ENCODE measurements at places on chromosomes 3 and 15.

DNA sequence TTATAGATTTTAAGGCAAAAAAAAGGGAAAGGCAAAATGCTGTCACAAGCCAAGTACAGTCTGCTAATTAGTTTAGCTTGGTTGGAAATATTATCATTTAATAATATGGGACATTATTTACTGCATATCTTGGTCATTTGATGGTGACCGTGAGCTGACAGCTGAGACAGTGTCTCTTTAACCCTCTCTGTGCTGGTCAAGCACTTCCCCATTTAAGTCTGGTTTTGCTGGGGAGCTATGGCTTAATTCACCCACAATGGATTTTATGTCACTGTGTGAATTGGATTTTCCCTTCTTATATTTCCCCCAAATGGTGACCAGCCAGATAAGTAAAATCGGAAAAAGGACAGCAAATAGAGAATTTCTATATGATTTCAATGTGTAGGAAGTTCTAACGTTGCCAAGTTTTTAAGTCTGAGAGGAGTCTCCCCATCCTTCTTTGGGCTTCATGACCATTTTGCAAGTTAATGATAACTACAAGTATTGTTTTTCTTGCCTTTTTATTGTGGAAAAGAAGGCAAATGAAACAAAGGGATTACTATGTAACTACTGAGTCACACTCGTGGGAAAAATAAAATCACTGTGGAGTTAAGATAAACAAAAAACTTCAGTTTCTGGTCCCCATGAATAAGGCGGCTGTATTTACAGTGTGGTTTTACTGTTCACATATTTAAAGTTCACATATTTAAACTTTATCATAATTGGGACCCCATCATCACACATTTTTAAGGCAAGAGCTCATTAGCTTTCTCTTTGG lies 373.5 kb downstream of the NR2F2 start:
- DNase-seq: no peak

DNA sequence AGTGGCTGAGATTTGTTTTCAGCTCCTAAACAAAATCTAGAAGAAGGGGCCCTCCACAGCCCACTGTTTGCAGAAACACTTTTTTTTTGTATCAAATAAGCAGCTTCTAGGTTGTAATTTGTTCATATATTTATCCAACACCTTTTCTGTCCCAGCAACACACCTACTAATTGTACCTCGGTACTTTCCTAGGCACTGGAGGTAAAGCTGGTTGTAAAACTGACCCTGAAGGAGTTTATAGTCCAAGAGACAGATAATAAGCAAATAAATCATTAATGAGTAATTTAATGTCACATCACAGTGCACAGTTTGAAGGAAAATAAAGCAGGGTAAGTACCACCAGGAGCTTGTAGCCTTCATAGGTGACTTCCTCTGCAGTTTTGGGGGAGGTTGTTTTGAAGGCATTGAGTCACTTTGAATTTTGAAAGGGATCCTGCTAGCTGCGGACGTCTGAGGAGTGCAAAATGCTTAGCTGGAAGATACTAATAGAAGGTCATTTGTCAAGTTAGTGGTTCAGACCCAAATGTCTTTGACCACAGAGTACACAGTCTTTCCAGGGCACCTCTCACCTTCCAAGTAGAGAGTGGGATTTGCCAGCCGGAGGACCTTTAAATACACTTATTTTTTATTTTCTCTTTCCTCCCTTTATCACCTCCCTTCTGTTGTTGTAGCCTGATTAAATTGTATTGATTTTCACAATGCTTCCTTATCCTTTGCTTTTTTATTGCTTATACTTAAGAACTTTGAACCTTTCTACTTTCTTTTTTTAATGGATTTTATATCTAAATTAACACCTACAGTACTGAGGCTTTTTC lies 53.8 kb downstream of the CMSS1 start:
- no peak for DNase-seq

- DNase-seq: peak; percentile 90
These were observed 45.2 kb downstream of the ATP2B2 start for GRCh38 chr3:10459954-10460754.

- no peak for DNase-seq
These were observed 44.4 kb upstream of the FAN1 start for GRCh38 chr15:30859091-30859874.

GRCh38 chr15:40349163-40349562 lies 1.7 kb upstream of the PHGR1 start:
- no peak for DNase-seq

- DNase-seq: no peak
These were observed 40.7 kb downstream of the GLCE start for GRCh38 chr15:69200832-69201745.

GRCh38 chr3:139757448-139758030 lies 79.8 kb upstream of the NMNAT3 start:
- DNase-seq: no peak

DNA sequence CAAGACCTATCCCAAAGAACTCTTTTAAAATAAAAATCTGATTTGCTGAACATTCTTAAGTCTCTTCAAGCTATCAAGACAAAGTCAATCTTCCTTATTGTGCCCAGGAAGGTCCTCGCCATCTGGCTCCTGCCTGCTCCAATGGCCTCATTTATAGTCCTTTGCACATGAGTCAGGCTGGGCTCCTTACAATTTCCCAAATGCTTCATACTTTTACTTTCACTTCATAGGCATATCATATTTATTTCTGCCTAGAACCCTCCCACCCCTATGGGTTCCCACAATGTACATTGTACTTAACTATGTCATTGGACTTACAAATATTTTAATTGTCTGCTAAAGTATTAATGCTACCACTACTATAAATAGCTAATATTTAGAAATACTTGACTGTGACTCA lies 9.1 kb downstream of the THRB start:
- DNase-seq: no peak

DNA sequence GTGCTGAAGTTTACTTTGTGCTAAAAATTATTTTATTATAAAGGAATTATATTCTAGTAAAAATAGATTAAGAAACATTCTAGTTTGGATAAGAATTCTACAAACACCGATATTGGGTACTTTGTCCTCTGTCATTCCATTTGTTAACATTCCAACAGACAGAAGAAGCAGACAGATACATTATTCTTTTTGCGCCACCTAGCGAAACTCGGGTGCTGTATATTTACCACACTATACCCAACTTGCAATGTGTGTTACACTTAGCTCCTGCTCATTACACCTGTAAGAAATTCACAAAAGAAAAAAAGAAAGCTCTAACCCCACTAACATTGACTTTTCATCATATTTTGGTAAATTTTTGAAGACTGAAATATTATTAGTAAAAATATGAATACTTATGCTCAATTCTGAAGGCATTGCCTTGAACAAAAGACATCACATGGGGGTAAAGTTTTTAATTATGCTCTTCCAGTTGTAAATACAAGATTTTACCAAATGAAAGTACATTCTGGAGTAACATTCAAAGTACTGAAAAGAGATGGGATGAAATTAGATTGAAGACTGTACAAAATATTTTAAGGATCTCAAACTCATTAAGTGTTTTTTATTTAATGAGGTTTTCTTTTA lies 136.5 kb upstream of the MLF1 start:
- DNase-seq: peak; percentile 38

GRCh38 chr15:22939652-22940061 lies 40.5 kb downstream of the CYFIP1 start:
- DNase-seq: no peak

GRCh38 chr3:197393711-197394110 lies 95.3 kb upstream of the DLG1 start:
- no peak for DNase-seq

DNA sequence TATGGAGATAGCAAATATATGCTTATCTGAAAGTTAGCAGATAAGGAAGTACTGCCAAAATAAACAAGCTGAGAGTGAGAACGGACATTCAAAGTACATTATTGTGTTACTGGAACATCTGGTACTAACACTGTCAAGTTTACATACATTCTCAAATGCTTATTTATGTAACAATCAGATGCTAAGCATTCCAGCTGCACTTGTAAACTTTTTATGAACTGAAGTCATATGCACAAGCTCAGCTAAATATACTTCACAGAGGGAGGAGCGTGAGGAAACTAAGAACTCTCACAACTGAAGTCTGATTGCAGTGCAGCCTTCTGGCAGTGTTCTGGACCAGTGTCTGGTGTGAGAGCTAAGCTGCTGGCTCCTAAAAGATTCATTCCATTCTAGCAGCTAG lies 223.7 kb upstream of the NANOGP8 start:
- peak; percentile 8 for DNase-seq

- no peak for DNase-seq
These were observed 6.7 kb downstream of the AMIGO3 start for GRCh38 chr3:49712631-49713317.

GRCh38 chr3:194075088-194075615 lies 60.8 kb upstream of the HES1 start:
- no peak for DNase-seq

DNA sequence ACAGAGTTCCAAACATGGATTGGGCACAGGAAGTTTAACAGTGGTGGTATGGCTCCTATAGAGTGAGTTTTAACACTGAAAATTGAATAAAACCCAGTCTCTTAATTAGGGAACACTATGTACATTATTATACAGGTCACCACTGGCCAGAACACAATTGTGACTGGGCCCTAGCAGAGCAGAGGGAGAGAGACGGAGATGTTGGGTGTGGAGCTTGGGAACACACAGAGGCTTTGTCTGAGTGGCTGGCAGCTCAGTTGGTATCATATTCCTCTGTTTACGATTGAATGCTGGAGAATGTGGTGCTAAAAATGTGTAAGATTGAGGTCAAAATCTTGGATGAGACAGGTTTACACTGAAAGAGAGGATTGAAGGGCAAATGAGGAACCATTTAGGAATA lies 6.8 kb upstream of the MOBP start:
- no peak for DNase-seq

DNA sequence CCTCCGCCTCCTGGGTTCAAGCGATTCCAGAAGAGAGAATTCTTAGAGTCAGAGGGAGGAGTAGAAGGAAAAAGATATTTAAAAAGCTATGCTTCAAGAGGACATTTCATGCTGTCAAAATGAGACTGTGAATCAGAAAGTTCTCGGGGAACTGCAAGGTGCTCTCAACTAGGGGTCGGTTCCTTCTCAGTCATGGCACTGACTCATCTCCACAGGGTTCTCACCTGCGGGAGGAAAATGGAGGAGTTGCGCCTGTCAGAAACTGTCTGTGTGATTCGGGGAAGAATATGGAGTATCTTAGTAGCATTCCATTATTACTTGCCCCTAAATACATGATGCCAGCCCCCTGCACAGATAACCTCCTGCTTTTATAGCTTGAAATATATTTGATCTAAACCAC lies 47.4 kb downstream of the APH1B start:
- no peak for DNase-seq

DNA sequence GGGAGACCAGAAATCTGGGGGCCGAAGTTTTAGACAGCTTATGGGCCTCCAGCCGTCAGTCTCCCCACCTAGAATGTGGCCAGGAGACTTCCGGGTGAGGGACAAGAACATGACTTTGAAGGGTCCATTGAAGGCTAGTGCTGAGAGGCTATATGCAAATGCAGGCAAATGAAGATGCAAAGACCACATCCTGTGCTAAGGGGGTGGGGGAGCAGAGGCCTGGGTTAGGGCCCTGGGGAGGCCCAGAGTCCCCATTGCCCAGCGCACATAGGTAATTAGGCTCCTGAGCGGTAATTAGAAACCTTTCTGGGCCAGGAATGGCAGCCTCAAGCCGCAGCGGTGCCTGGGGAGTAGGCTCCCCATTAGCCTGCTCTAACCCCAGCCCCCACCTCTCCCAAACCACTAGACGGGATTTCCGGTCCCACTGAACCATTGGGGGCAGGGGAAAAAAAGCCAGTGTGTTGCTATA lies 6.8 kb downstream of the CSK start:
- DNase-seq: no peak

- DNase-seq: no peak
These were observed 203.7 kb downstream of the TJP1 start for GRCh38 chr15:29618586-29618985.

DNA sequence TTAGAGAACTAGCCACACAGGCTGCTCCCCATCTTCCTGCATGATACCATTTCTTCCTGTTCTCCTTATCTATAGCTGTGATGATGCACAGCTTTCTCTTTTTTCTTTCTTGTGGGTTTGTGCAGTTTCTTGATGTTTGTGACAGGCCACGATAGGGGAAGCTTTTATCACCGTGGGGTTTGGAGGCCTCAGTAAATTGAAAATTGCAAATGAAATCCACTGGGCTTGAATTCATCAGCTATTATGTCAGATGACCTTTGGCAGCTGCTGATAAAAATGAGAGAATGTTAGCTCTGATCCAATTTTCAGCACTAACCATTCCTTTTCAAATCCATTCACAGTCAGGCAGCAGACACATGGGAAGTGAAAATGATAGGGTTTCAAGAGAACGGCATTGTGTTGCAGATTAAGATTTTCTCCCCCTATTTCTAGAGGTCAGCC lies 176.9 kb upstream of the SOX2 start:
- DNase-seq: no peak

DNA sequence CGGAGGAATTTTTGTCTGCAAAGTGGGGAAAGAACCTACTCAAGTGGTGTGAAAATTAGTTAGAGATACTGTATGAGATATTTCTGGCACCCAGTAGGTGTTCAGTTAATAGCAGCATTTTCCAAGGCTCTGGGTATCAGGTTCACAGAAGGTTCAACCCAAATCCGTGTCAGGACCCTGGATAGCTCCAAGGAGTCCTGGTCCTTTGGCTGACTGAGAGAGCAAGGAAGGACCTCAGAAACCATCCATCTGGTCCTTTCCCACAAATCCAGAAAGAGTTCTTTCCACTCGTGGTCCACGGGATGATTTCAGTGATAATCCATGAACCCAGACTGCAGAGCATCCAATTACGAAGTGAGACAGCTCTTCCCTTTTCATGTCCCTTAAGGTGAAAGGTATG lies 51.4 kb downstream of the SLC6A11 start:
- no peak for DNase-seq

DNA sequence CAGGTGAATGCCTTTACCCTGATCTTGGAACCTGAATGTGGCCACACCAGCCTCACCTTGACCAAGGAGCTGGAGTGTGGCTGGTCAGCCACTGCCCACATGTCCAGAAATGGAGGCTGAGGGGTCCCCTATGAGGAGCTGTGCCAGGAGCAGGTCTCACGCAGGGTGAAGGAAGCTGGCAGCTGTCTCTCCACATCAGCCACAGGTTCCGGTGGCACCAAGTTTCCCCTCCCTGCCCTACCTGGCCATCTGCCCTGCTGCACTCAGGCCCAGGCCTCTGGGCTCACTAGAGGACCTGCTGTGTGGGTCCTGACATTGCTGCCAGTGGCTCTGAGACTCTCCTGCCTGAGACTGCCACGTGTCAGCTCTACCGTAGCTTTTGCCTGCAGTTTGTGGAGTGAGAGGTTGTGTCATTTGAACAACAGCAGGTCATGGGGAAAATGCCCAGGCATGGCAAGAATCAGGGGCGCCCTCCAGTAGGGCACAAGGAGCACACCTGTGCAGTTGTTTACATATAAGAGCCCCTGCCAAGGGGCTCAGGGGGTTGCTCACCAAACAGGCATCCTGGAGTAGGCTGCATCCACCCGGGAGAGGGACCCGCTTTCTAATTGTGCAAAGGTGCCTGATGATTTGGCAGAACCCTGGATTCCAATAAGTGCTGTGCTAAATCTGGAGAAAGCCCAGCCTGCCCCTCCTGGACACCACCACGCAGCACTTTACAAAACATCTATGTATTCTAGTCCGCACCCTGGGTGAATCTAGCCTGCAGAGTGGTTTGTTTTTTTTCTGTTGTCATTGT lies 258.5 kb upstream of the TLE3 start:
- no peak for DNase-seq

All from astrocyte of the cerebellum (primary cell).